Tibial nerve (tissue), 4 donors: ENCODE measurements at places on chromosomes 16 and 17. TPM values are rescaled to one million over a fixed set of nuclear protein-coding genes. Genes with fewer than 3 reads are reported as not detected.

The NPIPB13 gene
- 9.2 TPM for total RNA-seq

DNA sequence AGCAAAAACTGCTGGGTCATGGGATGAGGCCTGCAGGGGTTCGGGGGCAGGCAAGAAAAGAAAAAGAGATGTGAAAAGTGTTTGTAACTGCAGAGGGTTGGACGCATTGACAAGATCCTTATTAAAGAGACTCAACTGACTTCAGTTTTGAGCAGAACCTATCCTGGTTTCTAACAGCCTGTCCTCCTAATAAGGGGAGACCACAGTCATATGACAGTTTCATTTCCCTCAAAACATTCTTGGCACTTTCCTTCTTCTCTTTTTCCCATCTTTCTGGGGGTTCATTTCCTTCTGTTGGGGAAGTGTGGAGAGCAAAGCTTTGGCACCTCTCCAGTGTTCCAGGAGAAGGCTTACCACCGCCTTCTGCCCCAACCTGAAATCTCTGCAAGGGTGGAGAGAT is 118.5 kb downstream of the MAF start:
- peak; percentile 24 for DNase-seq

- no peak for DNase-seq
Measured at GRCh38 chr17:79667746-79668145, 56.9 kb upstream of the RBFOX3 start.

GRCh38 chr17:34740565-34741520 is 161.5 kb downstream of the TMEM132E start:
- no peak for DNase-seq

The FOXL1 gene
- 9.2 TPM for total RNA-seq

GRCh38 chr16:64738321-64738960 is 383.4 kb downstream of the CDH11 start:
- no peak for DNase-seq

DNA sequence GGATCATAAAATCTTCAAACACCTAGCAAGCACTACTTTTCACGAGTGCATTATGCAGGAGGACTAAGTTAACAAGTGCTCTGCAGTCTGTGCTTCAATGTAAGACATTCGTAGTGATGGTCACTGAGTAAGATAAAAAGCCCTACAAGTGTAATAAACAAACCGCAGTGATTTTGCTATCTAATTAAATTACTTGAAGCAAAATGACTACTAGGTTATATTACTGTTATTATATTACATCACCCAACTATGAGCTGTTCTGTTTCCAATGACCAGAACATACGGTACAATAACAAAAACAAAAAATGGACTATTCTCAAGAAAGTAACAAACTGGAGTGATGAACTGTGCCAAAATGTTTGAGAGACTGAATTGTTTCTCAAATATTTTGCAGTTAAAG is 11.2 kb downstream of the KLHL10 start:
- no peak for DNase-seq

DNA sequence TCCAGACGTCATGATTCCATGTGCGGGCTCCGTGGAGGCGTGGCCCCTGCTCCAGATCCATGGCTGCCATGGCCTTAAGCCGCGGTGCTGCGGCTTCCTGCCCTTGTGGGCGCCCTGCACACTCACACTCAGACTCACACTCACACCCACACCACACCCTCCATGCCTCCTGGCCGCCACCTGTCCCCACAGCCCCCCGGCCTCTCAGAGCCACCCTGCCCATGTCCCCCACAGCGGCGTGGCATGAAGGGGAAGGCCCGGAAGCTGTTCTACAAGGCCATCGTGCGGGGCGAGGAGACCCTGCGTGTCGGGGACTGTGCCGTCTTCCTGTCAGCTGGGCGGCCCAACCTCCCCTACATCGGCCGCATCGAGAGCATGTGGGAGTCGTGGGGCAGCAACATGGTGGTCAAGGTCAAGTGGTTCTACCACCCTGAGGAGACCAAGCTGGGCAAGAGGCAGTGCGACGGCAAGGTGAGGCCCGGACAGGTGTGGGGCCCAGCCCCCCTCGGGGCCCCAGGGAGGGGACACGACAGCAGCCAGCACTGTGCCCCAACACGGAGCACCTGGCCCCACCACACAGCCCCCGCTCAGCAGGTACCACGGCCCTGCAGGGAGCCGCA is 50.0 kb downstream of the ACTG1 start:
- DNase-seq = no peak

The TNFSF12 gene
- 59.4 TPM for total RNA-seq
